Memory B cell (primary cell): ENCODE measurements at places on chromosomes 6 and 20.

- DNase-seq, result no peak
These were observed 302.3 kb downstream of the TENT5A start for GRCh38 chr6:81450180-81450579.

DNA sequence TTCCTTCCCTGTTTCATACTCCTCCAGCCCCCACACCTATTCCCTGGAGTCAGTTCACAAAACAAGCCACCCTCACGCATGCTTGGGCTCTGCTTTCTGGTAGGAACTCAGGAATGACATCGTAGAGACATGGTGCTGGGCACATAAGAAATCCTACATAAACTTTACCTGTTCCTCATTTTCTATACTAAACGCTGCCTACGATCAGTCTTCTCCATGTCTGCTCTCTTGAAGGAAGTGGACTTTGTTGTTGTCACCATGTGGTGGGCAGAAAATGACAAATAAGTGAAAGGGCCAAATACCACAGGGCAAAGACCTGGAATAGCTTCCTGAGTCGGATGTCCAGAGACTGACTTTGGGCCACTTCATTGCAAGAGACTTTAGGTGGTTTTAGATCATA is 10.1 kb downstream of the MYLK4 start:
- DNase-seq, result no peak

GRCh38 chr6:27679308-27679963 is 206.5 kb upstream of the ZNF184 start:
- no peak for DNase-seq

GRCh38 chr6:18663011-18663410 is 275.9 kb downstream of the RNF144B start:
- no peak for DNase-seq

GRCh38 chr6:165753506-165753905 is 90.5 kb upstream of the PDE10A start:
- DNase-seq, result no peak
